ENCODE measurements at places on chromosomes 3 and 15. TPM values are rescaled to one million over a fixed set of nuclear protein-coding genes. Genes with fewer than 3 reads are reported as not detected.

DNA sequence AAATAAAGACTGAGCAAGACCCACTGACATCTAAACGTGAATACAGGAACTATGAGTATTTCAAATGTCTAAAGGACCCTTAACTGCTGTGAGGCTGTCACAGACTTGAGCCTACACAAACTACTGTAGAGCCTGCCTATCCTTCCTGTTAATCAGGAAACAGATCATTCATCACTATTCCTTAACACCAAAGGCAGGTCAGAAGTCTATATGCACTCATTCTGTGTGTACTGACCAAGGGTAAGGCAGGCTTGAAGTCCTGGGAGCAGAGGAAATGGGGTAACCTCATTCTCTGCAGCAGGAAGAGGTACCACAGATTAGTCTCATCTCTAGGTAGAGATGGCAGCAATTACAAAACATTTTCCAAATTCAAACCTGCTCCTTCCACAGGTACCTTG is 30.7 kb downstream of the NPTN start:
- DNase-seq: no peak

DNA sequence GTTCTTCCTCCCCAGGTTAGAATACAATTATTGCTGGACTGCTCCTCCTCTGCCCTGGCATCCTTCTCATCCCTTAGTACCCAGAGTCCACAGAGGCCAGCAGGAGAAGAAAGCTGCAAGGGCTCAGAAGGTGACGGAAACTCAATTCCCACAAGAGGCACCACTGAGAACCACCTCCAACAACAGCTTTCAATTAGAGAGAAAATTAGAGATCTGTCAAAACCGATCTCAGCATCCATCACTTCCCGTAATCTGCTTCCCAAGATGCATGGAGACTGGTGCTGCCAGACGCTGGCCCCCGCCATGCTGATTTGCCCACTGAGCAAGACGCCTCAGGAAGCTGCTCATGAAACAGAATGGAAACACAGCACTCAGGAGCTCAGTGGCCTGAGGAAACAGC is 135.0 kb upstream of the PRICKLE2 start:
- no peak for DNase-seq

GRCh38 chr3:178707311-178708031 is 171.2 kb downstream of the KCNMB2 start:
- DNase-seq: no peak

DNA sequence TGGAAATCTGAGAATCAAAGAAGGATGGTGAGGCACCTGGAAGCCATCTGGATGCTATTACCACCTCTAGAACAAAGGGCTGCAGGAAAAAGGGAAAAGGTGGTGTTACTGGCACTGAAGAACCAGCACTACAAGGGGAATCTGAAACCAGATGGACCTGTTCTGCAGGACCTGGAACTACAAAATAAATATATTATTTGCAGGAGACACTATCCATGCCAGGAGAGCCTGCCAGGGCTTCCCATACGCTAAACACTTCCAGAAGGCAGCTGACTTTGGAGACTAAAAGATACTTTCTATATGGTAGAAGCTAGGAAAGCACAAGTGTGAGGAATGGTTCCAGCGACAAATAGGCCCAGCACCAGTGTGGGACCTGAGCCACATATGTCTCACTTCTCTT is 83.4 kb upstream of the POU1F1 start:
- no peak for DNase-seq

DNA sequence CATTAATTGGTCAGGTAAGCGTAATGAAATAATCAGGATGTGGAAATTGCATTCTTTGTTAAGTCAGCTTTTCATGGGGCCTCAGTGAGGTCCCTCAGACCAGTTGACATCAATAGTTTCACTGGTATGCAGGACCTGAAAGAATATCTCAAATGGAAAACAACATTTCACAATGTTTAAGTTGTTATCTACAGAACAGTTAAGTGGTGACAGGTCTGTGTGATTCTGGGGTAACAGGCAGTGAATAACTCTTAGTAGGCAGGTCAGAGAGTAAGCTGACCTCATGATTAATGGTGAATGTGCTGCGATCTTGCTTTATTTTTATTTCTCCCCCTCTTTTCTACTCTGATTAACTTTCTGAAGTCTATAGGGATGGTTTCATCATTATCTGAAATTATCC is 28.9 kb upstream of the ACP3 start:
- DNase-seq: no peak

DNA sequence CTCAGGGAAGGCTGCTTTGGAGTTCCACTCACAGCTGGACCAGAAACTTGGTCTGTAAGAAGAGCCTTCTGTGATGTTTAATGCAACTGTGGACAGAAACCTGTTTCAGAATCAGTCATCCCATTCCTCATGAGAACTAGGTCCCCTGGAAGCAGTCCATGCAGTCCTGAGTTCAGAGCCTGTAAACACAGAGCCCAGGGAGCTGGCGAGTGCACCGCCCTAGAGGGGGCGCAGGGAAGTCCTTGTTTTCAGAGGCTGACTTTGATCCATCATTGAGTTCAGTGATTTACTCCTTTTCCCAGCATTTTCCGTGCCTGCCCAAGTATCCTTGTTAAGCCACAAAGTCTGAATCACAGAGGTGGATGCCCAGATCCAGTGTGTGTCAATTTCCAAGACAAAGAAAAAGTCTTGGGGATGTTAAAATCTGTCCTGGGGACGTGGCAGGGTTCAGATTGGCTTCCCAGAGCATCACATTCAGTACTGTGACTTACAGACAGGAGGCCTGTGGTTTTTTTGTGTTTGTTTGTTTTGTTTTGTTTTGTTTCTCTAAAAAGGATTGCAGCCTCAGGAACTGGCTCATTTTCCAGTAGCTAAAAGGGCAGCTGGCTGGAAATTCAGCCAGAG is 9.8 kb upstream of the TXNRD3 start:
- no peak for DNase-seq

GRCh38 chr3:14113965-14114635 is 10.6 kb downstream of the CHCHD4 start:
- no peak for DNase-seq

- no peak for DNase-seq
These were observed 377.5 kb downstream of the LRTM1 start for GRCh38 chr3:54550221-54550977.

DNA sequence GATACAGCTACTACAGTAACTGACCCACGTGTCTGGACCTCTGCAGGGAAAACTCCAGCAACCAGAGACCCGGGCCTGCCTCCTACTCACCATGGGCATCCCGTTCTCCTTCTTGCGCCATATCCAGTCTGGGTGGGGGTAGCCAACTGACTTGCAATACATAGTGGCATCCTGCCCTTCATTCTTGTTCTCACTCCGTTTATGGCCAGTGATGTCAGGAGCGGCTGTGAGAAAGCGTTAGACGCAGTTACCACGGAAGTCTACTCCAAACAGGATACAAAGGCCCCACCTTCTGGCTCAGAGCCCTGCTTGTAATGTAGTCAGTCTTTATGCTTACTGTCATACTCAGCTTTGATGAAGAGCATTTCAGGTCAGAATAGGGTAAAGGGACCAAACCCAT is 59.6 kb downstream of the NPTN start:
- no peak for DNase-seq

DNA sequence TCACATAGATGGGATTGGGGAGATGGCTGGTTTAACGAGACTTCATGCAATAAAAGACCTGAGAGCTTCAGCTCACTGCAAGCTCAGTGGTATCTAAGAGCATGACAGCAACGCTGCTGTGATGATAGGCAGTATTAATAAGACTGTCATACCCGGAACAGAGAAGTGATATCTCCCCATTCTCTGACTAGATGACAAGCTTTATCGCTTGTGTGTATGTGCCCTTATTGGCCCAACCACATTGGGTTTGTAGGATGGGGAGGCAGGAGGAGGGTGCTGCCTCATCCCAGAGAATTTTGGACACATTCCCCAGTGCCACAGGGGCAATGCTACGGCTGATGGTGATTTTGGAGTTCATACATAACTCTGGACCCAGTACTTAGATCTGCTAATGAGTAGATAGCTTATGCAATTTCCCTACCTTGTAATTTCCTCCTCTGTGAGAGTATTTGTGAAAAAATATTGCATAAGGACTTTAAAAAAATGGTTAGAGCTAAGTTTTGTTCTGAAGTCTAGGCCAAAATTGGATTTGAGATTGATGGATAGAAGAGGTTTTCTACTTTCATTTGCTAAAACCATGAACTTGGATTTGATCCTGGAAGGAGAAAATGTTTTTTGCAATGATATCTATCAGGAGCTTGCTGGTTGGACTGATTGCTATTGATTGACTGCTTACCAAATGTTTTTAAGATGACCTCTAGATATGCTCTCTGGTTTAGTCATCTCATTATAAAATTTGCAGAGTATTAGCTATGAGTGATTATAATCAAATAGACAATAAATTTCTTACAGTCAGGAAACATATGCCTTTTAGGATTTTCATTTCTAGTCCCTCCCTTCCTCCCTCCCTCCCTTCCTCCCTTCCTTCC is 14.0 kb upstream of the TMEM212 start:
- no peak for DNase-seq

DNA sequence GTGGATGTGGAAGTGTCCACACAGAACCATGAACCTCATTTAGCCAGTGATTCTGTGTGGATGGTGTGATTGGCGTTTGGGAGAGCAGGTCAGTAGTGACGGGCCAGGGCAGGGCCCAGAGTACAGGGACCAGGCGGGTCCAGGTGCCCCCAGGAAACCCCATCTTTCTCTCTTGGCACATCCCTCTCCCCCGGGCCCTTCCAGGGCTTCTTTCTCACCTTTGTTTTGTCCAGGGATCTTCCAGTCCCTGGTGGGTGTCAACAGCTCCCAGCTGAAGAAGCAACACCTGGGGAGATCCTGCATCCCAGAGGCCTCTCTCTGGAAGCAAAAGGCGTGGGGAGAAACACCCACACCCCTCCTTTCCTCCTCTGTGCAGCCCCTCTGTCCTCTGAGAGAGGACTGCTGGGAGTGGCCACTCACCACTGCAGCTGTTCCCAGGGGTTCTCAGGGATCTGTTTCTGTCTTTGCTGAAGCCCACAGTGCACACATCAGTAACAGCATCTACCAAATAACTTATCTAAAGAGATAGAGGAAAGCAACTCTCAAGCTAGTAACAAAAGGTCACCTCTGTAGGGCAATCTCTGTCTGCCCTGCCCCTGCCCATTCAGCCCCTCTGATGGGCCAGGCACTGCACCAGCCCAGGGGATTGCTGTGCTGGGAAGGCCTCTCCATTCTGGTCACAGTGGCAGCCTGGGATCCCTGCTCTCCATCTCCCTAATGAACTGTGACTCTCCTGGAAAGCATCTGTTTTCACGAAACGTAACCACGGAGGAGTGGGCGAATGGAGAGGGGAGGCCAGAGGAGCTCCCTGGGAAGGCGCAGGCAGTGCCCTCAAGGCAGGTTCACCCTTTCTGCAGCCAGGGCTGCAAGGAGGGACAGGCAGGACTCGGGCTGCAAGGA is 98.3 kb upstream of the ALDH1A3 start:
- DNase-seq: no peak

Gene SST
- not detected for total RNA-seq

Gene IL5RA
- 0.60 TPM for total RNA-seq

Gene LEO1
- 8.6 TPM for total RNA-seq

Measured in T-cell (primary cell).